ENCODE measurements at places on chromosomes 6 and 20.

- DNase-seq = no peak
Observed at GRCh38 chr20:20370094-20370575, 2.2 kb downstream of the INSM1 start.

GRCh38 chr20:17626217-17627007 is 55.6 kb downstream of the RRBP1 start:
- DNase-seq = no peak

DNA sequence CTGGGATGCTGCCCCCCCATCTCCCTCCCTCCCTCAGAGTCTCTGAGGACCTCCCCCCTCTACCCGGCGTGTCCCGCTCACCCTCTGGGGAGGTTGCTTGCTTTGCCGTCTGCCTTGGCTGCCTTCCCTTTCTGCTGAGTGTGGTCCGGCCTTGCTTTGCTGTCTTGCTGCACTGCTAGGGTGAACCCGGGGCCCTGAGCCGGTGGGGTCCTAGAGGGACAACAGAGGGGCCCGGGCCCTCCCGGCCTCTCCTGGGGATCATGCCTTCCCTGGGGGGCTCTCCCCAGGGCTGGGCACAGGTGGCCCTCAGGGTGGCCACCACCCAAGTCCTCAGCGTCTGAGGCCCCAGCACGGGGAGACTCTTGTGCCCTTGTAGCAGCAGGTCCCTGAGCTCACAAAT is 19.3 kb downstream of the SLCO4A1 start:
- no peak for DNase-seq

GRCh38 chr20:4546342-4546741 is 175.4 kb upstream of the PRND start:
- DNase-seq = no peak

DNA sequence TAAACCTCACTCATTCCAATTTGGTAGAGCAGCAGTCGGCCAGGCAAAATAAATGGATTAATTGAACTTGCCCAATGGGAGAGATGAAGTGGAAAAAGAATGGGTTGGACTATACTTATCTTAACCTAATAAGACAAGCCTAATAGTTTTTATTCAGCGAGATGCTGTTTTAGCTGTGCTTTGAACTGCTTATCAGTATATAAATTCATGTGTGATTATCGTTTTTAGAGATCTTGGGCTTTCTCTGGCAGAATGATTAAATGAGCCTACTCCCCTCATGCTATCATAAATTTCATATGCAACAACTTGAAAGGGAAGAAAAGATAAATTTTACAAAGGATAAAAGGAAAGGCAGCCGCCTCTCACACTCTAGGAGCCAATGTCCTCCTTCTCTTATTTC is 59.8 kb downstream of the SNAP25 start:
- no peak for DNase-seq

DNA sequence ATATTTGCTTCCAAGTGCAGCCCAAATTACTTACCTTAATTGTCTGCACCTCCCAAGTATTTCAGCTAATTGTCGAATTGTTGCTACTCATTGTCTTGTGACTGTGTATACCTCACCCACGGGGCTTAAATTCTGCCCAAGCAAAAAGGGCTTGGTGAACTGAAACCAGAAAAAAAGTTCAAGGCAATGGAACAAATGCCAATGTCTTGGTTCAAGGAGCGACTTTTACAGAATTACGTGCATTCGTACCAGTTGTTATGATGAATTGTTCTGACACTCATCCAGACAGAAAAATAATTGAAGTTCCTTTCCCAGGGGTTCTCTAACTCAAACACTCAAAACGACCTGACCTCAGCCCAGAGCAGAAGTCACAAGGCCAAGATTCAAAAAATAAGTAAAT is 13.9 kb upstream of the PXDC1 start:
- DNase-seq = no peak

GRCh38 chr6:31767096-31767645 is 4.7 kb downstream of the SAPCD1 start:
- DNase-seq = no peak

DNA sequence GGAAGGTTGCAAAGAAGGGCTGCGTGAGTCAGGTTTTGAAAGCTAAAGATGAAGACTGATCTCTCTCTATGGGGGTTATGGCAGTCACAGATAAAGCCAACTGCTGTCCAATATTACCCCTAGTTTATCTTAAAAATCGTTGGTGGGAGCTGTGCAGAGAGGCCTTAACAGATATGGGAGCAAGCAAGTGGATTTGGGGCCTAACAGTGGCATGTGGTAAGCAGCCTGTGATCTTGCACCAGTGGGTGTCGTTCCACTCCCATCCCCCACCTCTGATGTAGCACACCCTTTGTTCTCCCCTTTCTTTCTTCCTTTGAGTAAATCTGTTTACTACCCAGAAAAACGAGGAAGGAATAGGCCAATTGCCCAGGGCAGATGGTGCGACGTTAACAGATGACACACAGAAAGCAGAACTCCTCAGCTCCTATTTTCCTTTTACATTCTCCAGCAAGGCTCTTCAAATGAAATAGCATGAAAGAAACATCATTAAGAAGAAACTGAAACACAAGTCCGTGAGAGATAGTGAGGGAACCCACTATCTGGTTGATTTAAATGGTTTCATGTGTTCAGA is 274.1 kb upstream of the CITED2 start:
- DNase-seq = no peak

DNA sequence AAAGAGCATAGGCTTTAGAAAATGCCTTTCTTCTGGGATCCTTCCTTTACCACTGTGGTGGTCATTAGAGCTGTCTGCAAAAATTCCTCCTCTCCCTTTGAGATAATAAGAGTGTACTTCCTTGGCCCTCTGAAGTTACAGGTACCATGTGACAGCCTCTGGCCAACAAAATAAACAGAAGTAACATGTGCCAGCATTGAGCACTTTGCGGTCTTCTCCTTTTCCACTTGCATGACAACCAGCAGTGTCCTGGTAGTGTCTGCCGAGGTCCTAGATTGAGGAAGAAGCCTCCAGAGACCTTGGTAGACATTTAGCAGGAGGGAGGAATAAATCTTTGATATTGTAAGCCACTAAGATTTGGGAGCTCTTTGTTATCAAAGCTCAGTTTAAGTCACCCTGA is 87.5 kb upstream of the ARID1B start:
- DNase-seq = no peak

DNA sequence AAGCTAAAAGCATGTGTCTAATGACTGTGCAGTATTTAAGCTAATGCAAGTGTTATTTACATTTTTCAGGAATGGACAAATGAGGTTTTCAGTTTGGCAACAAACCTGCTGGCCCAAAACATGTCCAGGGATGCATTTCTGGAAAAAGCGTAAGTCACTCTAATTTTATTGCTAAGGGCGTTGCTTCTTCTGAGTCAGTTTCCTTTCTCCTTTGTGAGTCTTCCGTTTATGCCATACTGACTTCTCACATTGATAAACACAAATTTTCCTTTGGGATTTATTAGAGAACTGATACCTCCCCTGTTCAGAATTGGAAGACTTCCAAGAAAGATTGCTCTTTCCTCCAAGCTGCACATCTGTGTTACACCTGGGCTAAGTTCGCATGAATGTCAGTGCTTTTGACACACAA is 422.9 kb upstream of the PLCB4 start:
- DNase-seq = no peak

- DNase-seq = no peak
Observed at GRCh38 chr6:8082954-8083858, 19.0 kb upstream of the BLOC1S5 start.

GRCh38 chr20:22248051-22248667 is 336.2 kb downstream of the FOXA2 start:
- DNase-seq = no peak

GRCh38 chr6:7697820-7698623 is 27.9 kb upstream of the BMP6 start:
- DNase-seq = no peak

GRCh38 chr6:145213614-145214013 is 521.7 kb downstream of the EPM2A start:
- DNase-seq = no peak

GRCh38 chr6:39906318-39906761 is 27.9 kb downstream of the MOCS1 start:
- no peak for DNase-seq

GRCh38 chr6:109660526-109661320 is 30.3 kb downstream of the AK9 start:
- DNase-seq = no peak

All from activated naive CD4-positive, alpha-beta T cell (primary cell).